Iris pigment epithelial cell (primary cell): ENCODE measurements at places on chromosomes 12 and 14.

GRCh38 chr14:51079489-51079888 is 15.4 kb downstream of the TRIM9 start:
- no peak for DNase-seq

DNA sequence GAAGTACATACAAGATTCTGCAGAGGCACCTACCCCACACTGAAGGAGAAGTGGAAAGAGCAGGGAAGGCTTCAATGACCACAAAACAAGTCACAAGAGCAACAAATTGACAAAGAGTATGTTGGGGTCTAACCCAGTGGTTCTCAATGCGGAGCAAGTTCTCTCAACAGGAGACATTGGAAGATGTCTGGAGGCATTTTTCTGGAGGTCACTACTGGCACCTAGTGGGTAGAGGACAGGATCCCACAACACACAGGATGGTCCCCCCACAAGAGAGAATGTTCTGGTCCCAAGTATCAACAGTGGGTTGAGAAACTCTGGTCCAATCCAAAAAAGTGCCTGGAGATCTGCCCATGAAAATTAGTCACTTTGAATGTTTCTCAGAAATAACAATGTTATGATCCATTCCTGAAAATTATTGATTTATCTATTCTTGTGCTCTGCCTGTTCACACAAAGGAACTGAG is 3.4 kb downstream of the SSH1 start:
- DNase-seq = peak; percentile 95

DNA sequence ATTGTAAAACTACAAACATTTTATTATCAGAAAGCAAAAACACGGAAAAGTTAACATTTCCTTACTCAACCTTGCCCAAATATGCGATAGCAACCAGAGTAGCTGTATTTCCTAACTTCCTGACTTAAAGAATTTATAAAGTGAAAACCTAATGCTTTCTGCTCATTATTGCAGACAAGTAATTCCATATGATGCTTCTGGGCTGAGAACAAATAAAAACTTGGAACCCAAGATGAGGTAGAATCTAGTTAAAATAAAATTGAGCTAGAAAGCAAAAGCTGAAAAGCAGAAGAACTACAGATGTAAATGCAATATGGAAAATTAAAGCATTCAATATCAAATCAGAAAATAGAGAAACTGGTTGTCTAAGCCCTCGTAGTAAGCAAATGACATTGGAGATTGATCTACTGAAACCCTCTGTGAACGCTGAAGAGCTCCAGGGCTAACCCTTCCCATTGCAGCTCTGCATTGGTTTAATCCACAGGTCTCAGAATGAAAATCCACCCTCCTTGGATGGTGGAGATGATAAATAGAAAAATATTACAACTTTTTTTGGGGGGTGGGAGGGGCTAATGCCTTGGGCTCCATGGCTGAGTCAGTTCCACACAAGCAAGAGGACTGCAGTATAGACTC is 40.7 kb downstream of the CORO1C start:
- no peak for DNase-seq

DNA sequence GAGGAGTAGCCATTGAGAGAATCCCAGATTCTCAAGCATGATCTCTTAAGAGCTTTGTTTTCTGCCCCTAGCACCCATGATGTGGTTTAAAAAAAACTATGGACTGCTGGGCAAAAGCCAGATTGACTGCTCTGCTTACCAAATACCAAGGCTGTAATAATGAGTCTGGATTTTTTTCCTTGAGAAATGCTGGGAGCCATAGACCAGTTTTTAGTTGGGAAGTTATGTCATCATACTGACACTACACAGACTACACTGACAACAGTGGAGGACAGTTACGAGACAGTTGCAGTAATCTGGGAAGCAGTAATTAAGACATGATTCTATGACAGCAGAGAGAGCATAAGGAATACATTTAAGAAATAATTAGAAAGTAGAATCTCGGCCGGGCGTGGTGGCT is 35.8 kb downstream of the SPATA7 start:
- peak; percentile 6 for DNase-seq

GRCh38 chr14:68718023-68718990 is 74.6 kb downstream of the ZFP36L1 start:
- no peak for DNase-seq

- no peak for DNase-seq
These were observed 7.9 kb upstream of the PUS1 start for GRCh38 chr12:131920902-131921840.

DNA sequence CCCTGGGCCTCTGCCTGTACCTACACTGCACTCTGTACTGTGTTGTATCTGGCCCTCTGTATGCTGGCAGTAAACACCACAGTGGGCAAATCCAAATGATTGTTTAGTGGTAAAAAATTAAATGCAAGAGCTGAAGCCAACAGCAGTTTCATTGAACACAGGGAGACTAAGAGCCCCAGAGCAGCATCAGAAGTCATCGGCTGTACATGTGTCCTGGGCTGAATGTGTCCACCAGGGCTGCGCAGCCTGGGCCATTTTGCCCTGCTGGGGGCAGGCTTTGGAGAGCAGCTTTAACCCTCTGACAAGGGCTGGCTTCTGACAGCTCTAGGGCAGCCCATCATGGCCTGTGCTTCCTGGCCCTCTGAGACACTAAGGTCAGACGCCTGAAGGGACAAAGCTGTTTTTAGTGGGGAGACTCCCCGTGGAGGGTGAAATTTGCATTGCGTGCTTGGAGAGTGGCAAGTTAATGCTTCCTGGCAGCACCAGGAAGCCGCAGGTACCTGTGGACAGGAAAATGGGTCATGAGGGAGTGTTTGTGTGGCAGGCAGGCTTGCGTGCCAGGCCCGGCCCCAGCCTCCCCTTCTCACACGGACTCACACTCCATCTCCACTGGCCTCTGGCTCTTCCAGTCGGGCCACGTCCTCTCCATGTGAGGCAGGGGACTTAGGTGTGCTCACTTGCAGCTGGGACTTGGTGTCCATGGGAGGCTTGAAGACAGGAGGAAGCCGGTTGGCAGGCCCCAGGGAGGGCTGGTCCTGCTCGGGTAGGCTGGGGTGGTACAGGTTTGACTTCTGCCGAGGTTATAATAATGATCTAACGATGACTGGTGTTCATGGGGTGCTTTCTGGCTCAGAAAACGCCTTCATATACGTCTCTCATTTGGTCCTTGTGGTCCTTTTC is 150.1 kb downstream of the TSPAN9 start:
- DNase-seq = no peak

DNA sequence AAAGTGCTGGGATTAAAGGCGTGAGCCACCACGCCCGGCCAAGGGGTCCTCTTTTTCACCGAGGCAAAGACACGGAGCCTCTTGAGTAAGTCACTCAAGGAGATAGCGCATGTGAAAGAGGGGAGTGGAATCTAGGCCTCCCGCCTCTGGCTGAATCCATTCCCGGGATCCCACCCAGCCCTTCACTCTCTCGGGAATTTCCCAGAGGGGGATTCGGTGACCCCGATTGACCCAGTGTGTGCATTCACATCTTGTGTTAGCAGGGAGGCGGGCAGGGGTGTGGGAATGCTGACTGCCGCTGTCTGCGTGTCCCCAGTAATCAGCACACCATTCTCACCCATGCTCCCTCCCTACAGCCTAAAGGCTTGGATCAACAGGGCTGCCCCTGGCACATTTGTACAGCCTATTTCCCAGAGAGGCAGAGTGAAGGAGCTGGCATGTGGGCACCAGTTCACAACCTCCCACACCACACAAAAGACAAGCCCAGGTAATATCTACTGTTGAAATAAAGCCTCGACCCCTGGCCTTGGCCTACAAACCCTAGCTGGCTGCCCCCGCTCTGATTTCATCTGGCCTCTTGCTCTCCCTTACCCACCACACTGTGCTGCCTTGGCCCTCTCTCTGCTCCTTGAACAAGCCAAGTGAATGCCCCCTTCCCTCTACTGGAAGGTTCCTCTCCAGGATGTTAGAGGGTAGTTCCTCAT is 1.3 kb upstream of the LTBP2 start:
- no peak for DNase-seq

DNA sequence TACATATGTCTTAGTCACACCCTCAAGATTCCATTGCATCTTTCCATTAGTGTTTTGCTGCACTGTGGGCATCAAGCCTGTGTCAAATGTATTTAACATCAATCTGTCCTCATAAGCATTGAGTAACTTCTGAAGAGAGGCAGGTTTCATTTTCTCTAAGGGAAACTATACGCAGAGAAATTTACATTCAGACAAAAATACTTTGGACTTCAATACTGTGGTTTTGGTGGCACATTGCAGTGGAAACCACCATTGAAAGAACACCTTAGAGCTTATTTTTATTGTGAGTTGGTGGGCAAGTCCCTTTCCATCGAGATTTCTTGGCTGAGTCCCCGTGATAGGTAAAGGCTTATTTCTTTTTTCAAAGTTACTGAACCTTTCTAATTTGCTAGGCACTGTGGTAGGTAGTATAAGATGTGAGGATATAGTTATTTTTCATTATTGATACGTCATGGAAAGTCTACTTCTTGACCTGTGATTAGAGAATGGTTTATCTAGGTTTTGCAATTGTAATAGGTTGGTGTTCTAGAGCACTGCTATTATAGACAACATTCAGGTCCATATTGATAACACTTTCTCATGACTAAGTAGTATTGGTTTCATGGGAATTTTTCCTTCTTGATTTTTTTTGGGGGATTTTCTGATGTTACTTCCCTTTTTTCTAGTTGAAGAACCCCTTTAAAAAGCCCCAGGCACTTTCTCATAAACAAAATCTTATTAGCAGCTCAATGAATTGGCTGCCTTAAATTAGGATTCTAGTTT is 81.9 kb downstream of the CFAP54 start:
- peak; percentile 8 for DNase-seq

DNA sequence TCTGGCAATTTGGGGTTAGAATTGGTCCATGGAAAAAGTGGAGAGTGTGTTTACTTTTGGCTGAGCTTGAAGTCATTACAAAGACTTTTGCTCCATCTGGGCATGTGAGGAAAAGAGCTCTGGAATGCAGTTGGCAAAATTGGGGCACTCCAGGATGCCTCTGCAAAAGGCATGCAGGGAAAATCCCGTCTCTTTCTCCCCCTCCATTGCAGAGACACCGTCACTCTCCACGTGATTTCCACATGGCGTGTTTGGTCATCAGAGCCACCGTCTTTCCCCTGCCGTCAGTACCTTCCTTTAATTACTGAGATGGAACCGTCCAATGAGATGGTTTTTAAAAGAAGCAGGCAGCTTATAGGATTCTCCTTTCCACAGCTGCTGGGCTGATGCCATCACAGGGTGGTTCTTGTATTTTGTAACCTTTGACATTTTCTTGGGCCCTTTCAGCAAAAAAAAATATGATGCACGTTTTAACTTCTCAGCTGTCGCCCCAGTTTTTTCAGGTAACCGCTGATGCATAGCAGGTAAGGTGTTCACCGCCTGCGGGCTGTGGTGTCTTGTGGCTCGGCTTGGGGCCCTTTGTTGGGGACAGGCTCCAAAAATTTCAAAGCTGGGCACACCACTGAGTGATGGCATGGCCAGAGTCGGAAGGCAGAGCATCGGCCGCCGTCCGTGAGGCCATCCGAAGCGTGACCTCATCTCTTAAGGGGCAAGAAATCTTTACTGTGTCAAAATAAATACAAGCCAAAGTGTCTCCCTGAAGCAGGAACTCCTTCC is 68.4 kb downstream of the CACNA1C start:
- DNase-seq = no peak

DNA sequence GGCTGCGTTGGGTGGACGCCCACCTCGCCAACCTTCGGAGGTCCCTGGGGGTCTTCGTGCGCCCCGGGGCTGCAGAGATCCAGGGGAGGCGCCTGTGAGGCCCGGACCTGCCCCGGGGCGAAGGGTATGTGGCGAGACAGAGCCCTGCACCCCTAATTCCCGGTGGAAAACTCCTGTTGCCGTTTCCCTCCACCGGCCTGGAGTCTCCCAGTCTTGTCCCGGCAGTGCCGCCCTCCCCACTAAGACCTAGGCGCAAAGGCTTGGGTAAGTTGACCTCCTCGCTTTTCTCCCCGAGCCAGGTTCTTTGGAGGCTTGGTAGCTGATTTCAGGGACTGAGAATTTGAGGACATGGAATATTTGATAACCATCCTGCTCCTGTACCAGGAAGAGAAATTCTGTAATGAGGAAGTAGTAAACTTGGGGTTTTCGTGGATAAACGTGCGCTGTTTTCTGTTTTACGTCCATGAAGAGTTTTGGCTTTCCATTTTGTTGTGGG is 530 bp downstream of the APAF1 start:
- DNase-seq = no peak

GRCh38 chr12:70306676-70307075 is 59.4 kb upstream of the KCNMB4 start:
- DNase-seq = no peak

- no peak for DNase-seq
These were observed 162.6 kb downstream of the PELI2 start for GRCh38 chr14:56280843-56281242.
